ENCODE measurements at places on chromosomes 11 and 22.
A peak's percentile ranks its signal among the peaks of the same experiment; 100 is the strongest.

GRCh38 chr11:131402040-131402439 lies 31.6 kb downstream of the NTM start:
- H3K4me1 ChIP-seq, result no peaks in the 10 kb centered on the region
- no peak for DNase-seq
- H3K27ac ChIP-seq, result no peak overlapping the region
- no peaks in the 10 kb centered on the region for H3K27me3 ChIP-seq
- no peaks in the 10 kb centered on the region for H3K36me3 ChIP-seq
- no peak overlapping the region for H3K4me3 ChIP-seq

- H3K4me1 ChIP-seq, result peaks cover 11% of the 10 kb centered on the region
- peak; percentile 20 for DNase-seq
- H3K36me3 ChIP-seq, result no peaks in the 10 kb centered on the region
- no peak overlapping the region for H3K27ac ChIP-seq
- H3K4me3 ChIP-seq, result no peak overlapping the region
Measured at GRCh38 chr11:4191031-4191571, 96.5 kb downstream of the RRM1 start.

DNA sequence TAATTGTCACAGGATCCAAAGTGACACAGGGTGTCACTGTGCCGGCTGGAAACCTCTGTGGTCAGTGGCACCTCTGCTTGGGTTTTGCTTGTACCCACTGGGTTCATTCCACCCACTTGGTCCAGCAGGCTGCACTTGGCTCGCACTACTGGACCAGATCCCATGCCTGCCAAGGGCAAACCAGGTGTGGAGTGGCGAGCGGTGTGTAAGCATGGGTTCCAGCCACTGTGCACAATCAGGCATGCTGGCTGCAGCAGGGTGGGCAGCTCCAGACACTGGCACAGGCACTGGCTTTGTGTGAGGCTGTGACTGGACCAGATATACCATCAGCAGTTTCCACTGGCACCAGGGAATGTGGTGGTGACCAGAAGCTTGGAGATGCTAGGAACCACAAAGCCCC lies 261.4 kb downstream of the KCNA4 start:
- no peaks in the 10 kb centered on the region for H3K4me1 ChIP-seq
- H3K4me3 ChIP-seq, result no peak overlapping the region
- DNase-seq, result no peak
- H3K27ac ChIP-seq, result no peak overlapping the region
- H3K27me3 ChIP-seq, result no peaks in the 10 kb centered on the region
- no peaks in the 10 kb centered on the region for H3K36me3 ChIP-seq

GRCh38 chr11:30045921-30046577 lies 29.2 kb upstream of the KCNA4 start:
- H3K27ac ChIP-seq, result no peak overlapping the region
- no peak for DNase-seq
- no peaks in the 10 kb centered on the region for H3K36me3 ChIP-seq
- H3K4me3 ChIP-seq, result no peak overlapping the region

DNA sequence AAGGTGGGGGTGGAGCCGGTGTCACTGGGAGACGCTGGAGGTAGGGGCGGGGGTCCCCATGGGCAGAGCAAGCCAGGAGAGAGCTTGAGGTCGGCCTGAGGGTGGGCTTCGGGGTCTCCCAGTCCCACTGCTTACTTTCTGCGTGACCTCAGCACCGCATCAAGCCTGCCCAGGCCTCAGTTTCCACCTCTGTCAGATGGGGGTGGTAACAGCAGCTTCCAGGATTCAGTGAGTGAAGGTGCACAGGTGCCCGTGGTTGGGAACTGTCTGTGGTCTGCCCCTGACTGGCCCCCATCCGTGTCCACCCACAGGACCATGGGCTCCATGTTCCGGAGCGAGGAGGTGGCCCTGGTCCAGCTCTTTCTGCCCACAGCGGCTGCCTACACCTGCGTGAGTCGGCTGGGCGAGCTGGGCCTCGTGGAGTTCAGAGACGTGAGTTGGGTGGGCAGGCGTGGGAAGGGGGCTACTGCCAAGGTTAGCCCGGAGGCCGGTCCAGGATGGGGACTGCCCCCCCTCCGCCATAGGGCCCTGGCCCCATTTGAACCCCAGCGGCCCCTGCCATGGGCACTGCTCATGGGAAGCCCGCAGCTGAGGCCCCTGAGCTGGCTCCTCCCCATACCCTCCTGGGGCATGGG lies 2.2 kb downstream of the TCIRG1 start:
- H3K4me1 ChIP-seq, result peaks cover 38% of the 10 kb centered on the region
- no peak for DNase-seq

GRCh38 chr22:19446603-19447329 lies 745 bp downstream of the C22orf39 start:
- H3K36me3 ChIP-seq, result peaks cover 5% of the 10 kb centered on the region
- peak overlapping the region; percentile 97 for H3K27ac ChIP-seq
- H3K4me3 ChIP-seq, result peak overlapping the region; percentile 89
- no peaks in the 10 kb centered on the region for H3K27me3 ChIP-seq
- DNase-seq, result peak; percentile 49

DNA sequence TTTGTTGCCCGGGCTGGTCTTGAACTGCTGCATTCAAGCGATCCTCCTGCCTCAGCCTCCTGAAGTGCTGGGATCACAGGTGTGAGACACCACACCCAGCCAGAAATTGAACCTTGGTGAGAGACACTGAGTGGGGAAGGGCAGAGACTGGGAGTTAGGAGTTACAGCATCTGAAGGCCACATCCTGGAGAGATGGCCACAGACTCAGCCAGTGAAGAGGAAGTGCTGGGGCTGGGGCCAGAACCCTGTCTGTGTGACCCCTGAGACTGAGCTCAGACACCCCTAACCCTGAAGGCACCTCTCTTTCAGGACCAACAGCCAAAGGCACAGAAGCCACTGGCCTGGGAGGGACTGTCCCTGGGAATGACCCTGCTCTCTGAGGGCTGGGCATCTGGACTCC lies 33.8 kb downstream of the TXN2 start:
- no peak overlapping the region for H3K27ac ChIP-seq
- H3K4me1 ChIP-seq, result peaks cover 11% of the 10 kb centered on the region
- no peaks in the 10 kb centered on the region for H3K27me3 ChIP-seq
- DNase-seq, result no peak

DNA sequence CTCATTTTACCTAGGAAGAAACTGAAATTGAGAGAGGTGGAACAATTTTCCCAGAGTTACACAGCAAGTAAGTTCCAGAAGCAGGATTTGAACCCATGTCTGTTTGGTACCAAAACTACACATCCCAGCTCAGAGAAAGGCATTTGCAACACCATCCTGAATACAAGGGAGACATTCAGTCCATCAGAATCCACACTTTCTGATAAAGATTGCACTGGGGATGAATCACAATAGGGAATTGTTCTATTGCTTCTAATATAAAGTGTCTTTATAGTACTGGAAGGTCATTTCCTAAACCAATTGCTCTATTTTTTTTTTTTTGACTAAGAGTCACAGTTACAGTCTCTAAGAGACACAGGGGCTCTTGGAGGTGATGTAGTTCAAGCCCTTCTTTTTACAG lies 208.1 kb upstream of the CADM1 start:
- no peak overlapping the region for H3K27ac ChIP-seq
- H3K4me1 ChIP-seq, result no peaks in the 10 kb centered on the region
- no peak for DNase-seq
- H3K27me3 ChIP-seq, result no peaks in the 10 kb centered on the region

DNA sequence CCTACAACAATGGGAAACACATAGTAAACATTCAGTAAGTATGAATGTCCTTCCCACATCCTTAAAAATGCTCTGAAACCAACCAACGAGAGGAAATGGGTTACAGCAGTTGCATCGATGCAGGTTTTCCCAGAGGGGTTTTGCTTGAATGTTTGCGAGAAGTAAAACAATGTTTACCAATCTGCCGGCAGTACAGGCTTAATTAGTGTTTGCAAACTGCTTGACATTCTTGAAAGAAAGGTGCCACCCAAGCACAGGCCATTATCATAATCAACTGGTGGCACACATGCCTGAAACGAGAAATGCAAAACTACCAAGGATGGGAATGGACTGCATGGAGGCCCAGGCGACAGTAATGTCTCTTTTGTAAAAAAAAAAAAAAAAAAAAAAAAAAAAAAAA lies 27.1 kb upstream of the OPCML start:
- no peaks in the 10 kb centered on the region for H3K36me3 ChIP-seq
- H3K4me3 ChIP-seq, result no peak overlapping the region
- no peaks in the 10 kb centered on the region for H3K4me1 ChIP-seq
- no peak overlapping the region for H3K27ac ChIP-seq
- no peak for DNase-seq
- no peaks in the 10 kb centered on the region for H3K27me3 ChIP-seq

- no peak for DNase-seq
- H3K36me3 ChIP-seq, result no peaks in the 10 kb centered on the region
- H3K4me1 ChIP-seq, result peaks cover 10% of the 10 kb centered on the region
- no peak overlapping the region for H3K27ac ChIP-seq
- no peaks in the 10 kb centered on the region for H3K27me3 ChIP-seq
Measured at GRCh38 chr11:85941380-85941973, 86.3 kb downstream of the CCDC83 start.

GRCh38 chr11:2420502-2421225 lies 20.1 kb downstream of the TSSC4 start:
- no peaks in the 10 kb centered on the region for H3K4me1 ChIP-seq
- no peaks in the 10 kb centered on the region for H3K36me3 ChIP-seq
- DNase-seq, result peak; percentile 74
- no peaks in the 10 kb centered on the region for H3K27me3 ChIP-seq
- no peak overlapping the region for H3K4me3 ChIP-seq

DNA sequence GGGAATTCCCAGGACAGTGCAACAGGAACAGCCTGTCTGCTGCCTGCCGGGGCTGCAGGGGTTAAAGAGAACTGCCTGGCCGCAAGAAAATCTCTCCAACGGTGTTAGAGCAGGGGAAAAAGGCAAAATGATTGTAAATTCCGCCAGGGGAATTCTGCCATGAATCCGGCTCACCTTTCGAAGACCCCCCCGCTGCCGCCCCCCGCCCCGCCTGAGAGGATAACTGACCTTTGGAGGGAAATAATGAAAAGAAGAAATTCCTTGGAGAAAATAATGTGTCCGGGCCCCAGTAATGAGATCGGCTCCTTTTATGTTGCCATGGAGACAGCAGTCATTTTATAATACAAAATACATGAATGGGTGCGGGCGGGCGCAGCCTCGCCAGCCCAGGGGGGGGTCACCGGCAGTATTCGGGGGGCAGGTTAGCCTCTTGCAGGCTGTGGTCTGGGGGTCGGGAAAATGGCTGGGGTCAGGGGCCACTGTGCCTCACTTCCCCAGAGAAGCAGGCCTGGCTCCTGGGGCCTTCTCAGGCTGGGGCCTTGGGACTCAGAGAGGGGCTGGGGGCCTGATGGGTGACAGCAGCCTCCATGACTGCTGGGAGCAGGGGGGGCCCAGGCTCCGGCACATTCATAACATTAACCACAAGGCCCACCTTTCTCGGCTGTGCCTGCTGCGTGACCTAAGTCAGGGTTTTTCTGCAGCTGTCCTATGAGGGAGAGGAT lies 228.1 kb downstream of the MN1 start:
- no peaks in the 10 kb centered on the region for H3K36me3 ChIP-seq
- H3K4me3 ChIP-seq, result no peak overlapping the region
- H3K27ac ChIP-seq, result no peak overlapping the region
- H3K27me3 ChIP-seq, result no peaks in the 10 kb centered on the region
- peaks cover 5% of the 10 kb centered on the region for H3K4me1 ChIP-seq
- DNase-seq, result no peak

DNA sequence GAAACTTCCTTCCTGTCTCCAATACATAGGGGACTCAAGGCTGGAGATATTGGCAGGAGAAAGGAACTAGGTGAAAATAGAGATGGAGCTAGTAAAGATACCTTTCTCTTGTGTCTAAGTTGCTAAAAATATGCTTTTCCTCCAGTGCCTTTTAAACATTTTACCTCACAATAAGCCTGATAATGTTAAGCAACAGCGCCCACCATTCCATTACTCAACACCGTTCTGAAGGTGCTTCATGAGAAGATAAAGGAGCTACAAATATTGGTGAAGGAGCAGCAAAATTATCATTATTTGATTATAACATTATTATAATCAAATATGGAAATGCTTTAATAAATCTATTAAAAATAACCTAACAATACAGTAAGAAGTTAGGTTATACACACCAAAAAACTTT lies 83.6 kb upstream of the BARX2 start:
- no peak for DNase-seq
- no peaks in the 10 kb centered on the region for H3K36me3 ChIP-seq
- H3K4me3 ChIP-seq, result no peak overlapping the region
- H3K27ac ChIP-seq, result no peak overlapping the region

DNA sequence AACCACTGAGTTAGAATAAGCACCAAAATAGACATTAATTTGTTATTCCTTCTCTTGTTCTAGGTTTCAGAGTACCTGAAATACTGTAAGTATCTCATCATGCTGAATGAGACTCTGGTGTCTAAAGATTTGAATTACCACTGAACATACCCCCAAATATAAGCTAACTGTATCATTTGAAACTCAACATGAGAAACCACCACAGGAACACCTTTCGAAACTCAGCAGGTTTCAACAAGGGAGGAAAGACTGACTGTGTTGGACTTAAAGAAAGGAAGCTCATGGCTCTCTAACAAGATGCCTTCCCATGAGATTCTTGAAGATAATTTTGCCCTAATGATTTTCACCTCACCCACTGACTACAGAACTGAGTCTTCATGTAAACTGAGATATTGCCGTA lies 37.0 kb downstream of the PRCP start:
- no peaks in the 10 kb centered on the region for H3K27me3 ChIP-seq
- no peaks in the 10 kb centered on the region for H3K36me3 ChIP-seq
- H3K4me3 ChIP-seq, result no peak overlapping the region
- peaks cover 1% of the 10 kb centered on the region for H3K4me1 ChIP-seq
- no peak for DNase-seq

DNA sequence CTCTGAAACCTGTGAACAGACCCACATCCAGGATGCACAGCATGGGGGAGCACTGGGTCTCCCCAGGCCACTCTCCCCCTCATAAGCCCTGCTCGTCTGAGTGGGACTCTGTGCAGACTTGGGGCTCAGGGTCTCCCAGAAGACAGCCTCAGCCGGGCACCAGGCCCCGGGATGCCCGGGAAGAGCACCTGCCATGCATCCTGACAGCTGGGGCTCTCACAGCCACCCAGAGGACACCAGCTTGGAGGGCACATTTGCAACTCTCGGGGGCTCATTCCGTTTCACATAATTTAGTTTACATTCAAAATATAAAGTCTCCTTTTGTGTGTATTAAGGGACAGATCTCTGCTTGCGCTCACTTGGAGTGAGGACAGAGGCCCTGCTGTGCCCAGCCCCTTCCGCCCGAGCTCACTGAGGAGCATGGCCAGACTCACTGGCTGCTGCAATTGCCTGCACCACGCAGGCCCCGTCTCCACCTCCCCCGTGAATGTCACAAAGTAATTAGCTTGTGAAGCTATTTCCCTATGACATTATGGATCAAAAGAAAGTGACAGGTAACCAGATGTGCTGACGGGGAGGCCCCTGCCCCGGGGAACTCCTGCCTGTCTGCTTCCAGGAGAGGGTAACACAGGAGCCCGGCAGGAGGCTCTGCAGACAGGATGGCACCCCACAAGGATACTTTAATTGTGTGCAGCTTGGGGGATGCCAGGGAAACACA lies 275.6 kb downstream of the BRD1 start:
- no peak overlapping the region for H3K4me3 ChIP-seq
- H3K4me1 ChIP-seq, result no peaks in the 10 kb centered on the region
- no peaks in the 10 kb centered on the region for H3K27me3 ChIP-seq
- no peaks in the 10 kb centered on the region for H3K36me3 ChIP-seq

GRCh38 chr11:118565051-118565450 lies 680 bp downstream of the IFT46 start:
- no peak for DNase-seq
- H3K27ac ChIP-seq, result no peak overlapping the region
- no peak overlapping the region for H3K4me3 ChIP-seq
- H3K4me1 ChIP-seq, result no peaks in the 10 kb centered on the region
